ENCODE measurements at places on chromosomes 13 and 19.

DNA sequence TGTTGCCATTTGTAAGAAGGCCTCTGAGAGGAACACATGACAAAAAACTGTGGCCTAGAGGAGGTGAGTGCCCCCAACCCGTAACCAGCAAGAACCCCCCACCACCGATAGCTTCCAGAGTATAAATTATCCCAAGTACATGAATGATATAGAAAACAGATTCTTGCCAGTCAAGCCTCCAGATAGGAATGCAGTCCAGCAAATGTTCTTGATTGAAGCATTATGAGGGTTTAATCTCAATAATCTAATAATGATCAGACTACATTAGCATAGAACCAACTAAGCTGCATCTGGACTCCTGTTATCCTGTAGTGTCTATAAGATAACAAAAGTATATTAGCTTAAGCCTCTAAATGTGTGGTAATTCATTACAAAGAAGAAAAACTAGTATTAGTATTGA, 908.9 kb upstream of the ATXN8OS start:
- DNase-seq, result no peak

DNA sequence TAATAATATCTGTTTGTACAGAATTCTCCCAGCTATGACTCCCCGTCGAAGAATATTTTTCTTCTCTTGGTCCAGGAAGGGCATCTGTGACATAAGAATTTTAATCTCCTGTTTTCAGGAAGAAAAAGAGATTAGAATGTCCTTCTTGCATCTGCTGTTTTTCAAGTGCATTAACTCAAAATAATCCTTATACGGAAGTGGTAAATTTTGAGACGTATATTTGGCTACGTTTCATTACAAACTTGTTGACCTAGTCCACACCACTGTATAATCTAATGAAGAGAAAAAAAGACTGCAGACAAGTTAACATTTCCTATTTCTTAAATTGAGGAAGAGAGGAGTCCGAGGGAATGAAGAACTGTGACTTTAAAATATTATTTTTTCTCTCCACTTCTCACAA, 959.9 kb downstream of the DIAPH3 start:
- no peak for DNase-seq

DNA sequence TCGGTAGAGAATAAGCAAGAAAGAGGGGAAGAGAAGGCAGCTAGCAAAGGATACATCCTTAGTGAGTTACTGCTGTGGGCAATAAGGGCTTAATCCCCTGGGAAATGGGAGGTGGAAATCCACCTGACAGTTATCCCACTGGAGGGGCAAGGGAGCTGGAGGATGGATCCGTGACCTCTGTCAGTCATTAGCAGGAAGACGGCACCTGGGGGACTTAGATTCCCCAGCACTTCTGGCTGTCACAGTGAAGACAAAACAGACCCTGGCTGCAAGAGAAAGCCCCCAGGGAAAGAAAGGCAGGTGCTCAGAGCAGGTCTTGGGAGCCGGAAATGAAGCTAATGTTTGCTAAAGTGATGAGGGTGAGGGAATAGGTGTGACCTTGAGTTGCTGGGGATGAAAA, 70.4 kb upstream of the MRI1 start:
- DNase-seq, result no peak

- DNase-seq, result no peak
These were observed 2.3 kb downstream of the DDX39A start for GRCh38 chr19:14416817-14417231.

DNA sequence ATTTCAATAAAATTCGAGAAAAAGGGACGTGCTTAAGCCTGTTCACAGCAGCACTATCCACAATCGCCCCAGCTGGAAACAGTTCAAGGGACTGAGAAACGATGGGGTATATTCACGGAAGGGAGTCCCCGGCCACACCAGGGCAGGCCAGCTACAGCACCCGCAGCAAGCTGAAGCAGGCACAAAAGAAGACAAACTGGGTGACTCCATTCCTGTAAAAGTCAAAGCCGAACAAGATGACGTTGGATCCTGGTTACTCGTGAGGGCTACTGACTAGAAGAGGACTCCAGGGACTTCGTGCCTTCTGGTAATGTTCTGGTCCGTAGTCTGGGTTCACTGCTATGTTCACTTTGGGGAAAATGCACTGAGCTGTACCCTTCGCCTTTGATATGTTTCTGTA, 57.6 kb downstream of the COL4A1 start:
- no peak for DNase-seq

DNA sequence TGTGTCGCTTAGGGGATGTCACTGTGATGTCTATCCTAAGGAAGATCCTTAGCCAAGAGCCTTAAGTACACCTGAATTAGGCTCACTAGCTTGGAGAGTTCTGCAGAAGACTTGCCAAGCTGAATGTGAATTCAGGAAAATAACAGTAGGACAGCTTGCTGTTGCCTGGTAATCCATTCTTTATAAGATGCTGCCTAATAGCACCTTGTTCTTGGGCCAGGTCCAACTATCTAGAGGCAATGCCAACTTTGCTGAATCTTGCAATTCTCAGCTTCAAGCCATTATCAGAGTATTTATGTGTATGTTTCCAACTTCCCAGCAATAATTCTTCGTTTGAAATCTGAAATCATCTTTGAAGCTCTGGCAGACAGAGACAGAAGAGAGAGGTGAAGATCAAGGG, 102.8 kb downstream of the PCDH17 start:
- DNase-seq, result no peak

DNA sequence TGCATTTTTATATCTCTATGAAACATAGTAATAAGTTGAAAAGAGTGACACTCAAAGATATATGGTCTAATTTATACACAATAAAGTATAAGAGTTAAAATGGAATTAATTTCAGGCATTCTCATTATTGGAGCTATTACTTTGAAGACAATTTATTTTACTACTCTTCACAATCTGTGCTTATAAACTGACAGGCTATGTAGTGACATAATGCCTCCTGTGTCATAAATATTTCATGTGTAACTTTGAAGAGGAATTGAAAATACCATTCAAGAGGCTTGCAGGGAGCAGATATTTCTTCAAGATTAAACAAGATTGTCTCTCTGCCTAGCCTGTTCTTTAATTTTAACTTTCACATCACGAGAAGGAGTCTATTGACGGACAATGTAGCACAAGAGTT, 1881.5 kb upstream of the PCDH20 start:
- no peak for DNase-seq

DNA sequence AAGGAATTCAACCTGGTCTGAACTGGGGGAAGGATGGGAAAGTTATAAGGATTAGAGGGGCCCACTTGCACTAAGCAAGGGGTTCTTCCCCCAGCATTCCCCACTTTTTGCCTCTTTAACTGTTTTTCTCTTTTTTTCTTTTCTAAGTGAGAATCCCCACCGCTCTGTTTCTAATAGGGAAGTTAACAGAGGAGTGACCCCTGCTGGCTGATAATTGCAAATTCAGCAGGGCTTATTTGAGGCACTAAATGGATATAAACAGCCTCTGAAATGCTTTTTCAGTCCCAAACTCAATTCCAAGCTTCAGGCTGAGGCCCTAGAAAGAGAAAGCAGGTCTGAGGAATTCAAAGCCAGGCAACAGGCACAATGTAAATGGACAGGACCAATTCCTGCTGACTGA, 38.2 kb upstream of the CEACAM21 start:
- no peak for DNase-seq

DNA sequence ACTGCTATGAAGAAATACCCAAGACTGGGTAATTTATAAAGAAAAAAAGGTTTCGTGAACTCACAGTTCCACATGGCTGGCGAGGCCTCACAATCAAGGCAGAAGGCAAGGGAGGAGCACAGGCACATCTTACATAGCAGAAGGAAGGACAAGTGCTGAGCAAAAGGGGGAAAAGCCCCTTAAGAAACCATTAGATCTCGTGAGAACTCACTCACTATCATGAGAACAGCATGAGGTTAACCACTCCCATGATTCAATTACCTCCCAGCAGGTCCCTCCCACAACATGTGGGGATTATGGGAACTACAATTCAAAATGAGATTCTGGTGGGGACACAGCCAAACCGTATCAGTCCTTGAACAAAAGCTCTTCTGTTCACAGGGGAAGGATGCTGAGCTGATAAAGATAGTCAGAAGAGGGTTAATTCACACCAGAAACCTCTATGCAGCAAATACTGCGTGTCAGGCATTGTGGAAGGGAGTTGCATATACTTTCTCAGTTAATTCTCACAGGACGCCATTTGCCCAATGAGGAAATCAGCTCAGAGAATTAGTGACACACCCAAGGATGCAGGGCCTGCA, 246.2 kb downstream of the FOXO1 start:
- DNase-seq, result no peak

- no peak for DNase-seq
These were observed 50.8 kb downstream of the FOXO1 start for GRCh38 chr13:40615619-40616018.
